ENCODE measurements at places on chromosomes 3 and 15. TPM values are rescaled to one million over a fixed set of nuclear protein-coding genes. Genes with fewer than 3 reads are reported as not detected.

GRCh38 chr3:123774474-123774873 is 109.7 kb downstream of the MYLK start:
- DNase-seq = no peak

DNA sequence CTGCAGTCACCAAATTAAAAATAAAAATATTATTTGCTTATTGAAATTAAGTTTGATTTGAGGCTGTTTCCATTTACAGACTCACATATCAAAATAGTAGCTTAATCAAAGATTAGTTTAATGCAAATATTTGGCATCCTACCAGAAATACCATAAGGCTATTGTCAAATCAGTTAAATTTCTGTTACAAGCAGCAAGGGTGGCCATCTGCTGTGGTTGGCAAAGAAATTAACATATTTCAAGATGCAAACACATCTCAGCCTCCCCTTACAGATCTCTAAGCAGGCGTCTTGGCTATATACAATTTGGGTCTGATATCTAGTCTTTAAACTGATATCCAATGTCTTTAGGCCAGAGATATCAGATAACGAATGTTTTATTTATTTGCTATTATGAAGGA is 83.2 kb upstream of the NEDD4 start:
- no peak for DNase-seq

Gene CELSR3
- 0.51 TPM for total RNA-seq

DNA sequence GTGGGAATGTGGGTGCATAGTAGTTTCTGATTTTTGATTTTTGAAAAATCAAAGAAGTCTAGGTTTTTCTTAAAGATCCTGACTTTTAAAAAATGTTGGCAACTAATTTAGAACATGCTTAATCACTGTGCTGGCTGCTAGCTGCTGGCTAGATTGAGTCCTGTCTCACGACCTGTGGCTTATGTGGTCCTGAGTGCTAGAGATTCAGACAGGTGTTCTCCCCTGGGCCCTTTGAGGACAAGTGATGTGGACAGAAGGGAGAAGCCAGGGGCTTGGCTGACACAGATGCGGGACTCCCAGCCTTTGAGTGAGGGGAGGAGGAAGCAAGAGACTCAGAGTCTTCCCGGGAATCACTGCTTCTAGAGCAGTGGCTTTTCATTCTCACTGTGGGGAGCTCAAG is 47.5 kb downstream of the CORO2B start:
- DNase-seq = no peak

DNA sequence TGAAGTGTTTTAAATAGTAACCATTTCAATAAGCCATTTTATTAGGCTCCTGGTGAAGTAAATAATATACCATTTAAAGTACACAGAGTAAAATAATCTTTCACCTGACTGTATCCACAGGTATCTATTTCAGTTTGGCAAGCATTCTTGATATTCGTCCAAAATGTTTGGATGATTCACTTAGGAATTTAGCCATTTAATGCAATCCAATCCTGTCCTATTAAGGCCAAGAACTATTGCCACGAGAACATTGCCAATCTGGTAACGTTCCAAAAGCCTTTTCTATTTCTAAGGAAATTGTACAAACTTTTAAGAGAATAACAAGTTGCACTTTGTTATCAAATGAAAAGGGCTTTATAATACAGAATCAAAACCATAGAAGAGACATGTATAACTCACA is 209.8 kb upstream of the THRB start:
- peak; percentile 73 for DNase-seq

GRCh38 chr15:76839173-76839572 is 66.0 kb downstream of the SCAPER start:
- no peak for DNase-seq

Gene BTLA
- total RNA-seq = 0.10 TPM

DNA sequence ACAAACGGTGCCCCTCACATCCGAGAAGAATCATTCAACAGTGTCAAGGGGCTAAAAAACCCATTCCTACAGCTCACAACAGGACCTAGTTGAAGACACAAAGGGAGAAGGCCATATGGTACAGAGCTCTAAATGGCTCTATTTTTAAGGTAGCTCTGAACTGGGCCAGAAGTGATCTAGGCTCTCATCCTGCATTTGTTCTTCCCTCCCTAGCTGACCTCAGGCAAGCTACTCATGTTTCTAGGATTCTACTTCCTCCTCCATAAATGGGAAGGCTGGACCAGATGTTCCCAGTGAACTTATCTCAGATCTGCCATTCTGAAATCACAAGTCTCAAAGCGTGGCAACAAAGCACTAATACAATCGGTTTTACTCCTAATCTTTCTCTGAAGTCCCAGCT is 62.3 kb downstream of the CPNE4 start:
- DNase-seq = no peak

GRCh38 chr3:54965746-54966145 is 37.9 kb upstream of the LRTM1 start:
- no peak for DNase-seq

GRCh38 chr15:39433376-39433775 is 147.5 kb upstream of the THBS1 start:
- DNase-seq = no peak

Gene CYP1A2
- total RNA-seq = not detected

DNA sequence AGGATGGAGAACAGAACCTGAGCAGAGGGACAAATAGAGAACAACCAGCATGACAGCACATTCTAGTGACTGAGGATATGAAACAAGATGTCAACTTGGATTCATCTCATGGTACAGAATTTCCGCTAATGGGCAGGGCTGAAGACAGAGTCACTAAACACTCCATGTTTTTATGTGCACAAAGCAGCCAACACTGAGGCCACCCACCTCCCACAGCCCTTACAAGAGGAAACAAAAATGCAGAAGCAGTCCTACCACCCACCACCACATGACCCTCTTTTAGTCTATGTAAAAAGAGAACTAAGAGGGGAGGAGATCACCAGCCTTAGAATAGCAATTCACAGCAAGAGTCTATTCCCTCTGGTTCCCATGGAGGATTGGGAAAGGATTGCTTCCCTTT is 131.4 kb upstream of the UBE2E2 start:
- DNase-seq = no peak

GRCh38 chr3:186217820-186218164 is 108.9 kb upstream of the ETV5 start:
- no peak for DNase-seq

DNA sequence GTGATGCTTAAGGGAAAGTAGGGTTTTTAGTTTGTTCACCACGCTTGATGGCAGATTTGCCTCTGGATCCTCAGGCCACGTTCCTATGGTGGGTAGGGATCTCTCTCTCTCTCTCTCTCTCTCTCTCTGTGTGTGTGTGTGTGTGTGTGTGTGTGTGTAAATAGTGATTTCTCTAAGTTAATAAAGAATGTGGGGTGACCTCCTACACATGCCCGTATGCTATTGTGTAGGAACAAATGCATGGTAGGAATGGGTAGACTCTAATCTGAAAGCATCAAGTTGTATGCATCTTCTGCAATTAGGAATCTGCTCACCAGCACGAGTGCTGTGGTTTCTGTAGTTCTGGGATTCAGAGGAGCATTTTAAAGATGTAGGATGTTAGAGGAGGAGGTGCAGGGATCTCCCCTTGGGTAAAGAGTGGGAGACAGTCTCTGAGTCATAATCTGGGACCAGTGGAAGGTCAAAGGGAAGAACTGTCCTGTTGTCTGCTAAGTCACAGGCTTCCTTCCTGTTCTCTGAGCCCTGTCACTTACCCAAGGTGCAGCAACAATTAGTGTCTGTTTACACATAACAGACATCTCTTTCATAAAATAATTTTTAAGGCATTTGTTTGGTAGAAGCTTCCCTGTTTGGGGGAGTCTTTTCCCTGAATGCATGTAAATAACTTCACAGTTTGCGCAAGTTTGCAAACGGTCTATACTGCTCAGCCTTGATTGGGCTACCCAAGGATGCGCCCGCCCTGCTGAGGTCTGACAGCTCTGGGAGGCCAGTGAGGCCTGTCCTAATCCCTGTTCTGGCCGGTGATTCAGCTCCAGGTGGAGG is 139.8 kb downstream of the IGF1R start:
- DNase-seq = peak; percentile 57

DNA sequence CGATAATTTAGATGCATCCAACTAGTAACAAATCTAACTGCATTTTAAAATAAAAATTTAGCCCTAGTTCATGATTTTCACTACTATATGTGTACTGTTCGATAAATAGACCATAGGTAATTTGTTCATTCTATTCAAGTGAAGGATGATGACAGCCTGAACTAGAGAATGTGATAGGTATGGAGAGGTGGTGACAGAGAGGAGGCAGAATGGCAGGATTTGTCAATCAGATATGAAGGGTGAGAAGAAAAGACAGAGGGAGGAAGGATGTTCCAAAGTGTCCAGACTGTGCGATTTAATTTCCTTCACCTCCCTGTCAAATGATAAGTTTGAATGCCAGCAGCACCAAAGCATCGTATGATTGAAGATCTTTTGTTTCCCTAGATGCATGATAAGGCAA is 31.6 kb downstream of the BCL2A1 start:
- no peak for DNase-seq

DNA sequence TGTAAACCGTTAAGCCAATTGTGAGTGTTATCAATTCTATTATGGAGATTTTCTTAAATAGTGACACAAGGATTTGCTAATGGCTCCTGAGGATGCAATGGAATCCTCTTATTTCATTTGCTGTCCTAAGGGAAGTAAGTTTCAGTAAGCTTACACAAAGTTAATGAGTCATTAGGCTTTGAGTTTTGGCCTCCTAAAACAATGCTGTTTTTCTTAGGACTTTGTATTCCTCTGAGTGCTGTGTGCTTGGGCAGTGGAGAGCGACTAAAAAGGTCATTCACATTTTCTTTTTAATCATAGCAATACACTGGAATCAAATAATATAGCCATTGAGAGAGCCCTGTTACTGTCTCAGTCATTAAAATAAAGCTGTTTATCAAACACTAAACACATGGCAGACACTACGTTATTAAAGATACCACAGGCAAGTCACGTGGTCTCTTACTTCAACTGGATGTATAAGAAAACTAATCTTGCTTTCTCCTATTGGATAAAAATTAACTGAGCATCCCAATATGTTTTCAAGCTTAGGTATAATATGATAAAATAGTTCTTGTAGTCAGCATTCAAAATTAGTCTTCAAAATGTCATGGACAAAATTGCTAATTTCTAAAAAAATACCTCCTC is 290.8 kb downstream of the NLGN1 start:
- DNase-seq = no peak

Gene FOXL2NB
- total RNA-seq = not detected

Gene KIF7
- 8.2 TPM for total RNA-seq

- DNase-seq = no peak
Measured at GRCh38 chr3:52221563-52222318, 3.7 kb downstream of the TLR9 start.

- no peak for DNase-seq
Measured at GRCh38 chr15:48966595-48967301, 3.0 kb upstream of the SHC4 start.

Gene ITIH4
- total RNA-seq = 10.1 TPM

Gene PCLAF
- 12.0 TPM for total RNA-seq

Gene SV2B
- total RNA-seq = 4.5 TPM

Gene ADAMTSL3
- total RNA-seq = 29.2 TPM

Gene SAMMSON
- 0.41 TPM for total RNA-seq

DNA sequence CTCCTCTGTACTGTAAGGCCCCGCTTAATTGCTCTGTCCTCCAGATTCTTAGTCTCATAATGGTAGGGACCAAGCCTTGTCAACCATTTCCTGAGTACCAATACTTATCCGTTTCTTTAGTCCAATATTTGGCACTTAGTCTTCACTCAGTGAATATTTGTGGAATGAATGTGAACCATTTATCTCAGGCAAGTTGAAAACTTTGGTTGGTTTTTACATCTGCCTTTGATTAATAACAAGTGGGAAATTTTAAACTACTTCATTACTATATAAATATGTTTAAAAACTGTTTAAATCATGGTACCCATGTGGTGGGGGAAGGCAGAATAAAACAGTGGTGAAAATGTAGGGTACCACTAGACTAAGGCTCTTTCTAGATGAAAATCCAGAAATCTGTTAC is 15.2 kb downstream of the CA12 start:
- DNase-seq = no peak

Gene MTFMT
- 20.8 TPM for total RNA-seq

DNA sequence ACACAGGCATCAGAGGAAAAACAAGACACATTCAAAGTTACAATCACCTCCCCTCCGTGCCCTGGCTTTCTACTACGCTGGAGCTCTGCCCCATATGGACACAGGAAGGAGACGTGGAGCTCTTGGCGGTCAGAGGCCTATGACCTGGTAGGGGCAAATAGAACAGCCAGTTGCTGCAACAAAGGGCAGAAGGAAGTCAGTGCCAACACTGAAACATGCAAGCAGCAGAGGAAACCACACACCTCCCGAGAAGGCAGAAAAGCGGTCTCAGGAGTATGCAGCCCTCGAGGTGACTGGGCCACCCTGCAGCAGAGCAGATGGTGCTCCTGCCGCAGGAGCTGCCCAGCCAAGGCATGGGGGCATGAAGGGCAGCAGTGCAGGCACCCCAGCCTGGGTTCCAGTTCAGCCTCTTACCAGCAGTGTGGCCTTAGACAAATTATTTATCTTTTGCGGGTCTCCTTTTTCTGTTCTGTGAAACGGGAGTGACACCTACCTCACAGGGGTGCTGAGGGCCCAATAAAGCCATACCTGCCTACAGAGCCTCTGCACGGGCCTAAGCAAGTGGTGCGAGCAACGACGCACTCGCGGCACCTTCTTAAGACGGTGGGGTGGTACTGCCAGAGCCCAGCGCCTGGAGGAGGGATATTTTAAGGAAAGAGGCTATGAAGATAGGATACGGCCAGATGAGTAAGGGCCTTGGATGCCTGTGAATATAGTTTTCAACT is 8.6 kb downstream of the ZXDC start:
- DNase-seq = no peak

DNA sequence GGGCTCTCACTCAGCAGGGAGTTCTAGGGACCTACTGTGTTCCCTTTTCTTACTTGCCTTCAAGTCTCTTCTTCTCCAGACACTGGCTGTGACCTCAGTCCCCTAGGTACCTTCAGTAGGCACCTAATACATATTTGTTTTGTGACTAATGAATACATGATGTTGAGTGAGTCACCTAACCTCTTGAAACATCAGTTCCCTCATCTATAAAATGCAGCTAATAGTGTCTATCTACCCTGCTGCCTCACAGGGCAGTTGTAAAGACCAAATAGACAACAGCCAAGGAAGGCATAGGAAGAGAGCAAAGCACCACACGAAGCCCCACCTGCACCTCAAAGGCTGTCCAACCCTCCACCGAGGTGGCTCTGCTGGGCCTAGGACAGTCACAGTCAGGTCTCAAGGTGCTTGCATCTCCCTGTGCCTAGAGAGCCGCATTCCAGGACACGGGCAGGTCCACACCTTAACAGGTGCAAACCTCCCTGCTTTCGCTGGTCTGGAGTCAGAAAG is 29.1 kb downstream of the DAPK2 start:
- DNase-seq = no peak

Gene WNT5A
- total RNA-seq = 45.7 TPM

- DNase-seq = no peak
Measured at GRCh38 chr15:60135961-60136360, 131.8 kb downstream of the FOXB1 start.

Gene DNAH12
- total RNA-seq = 0.21 TPM

DNA sequence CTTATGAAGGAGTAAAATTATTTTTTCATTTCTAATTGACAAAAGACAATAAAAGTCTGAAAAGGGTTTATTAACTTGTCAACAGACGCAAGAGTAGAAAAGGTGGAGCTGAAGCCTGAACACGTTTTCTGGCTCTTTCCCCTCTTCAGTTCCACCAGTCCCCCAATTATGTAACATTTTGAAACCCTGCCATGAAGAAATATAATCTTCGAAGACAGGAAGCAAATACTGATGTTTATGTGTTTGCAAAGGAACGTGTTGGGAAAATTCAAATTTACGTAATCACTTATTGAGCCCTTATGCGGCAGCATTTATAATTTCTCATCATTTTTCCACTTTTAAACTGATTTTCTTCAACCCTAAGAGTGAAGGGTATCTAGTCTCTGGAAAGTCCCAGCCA is 767 bp downstream of the AP3S2 start:
- DNase-seq = peak; percentile 40
